RWPE1 (cell line): ENCODE measurements at places on chromosomes 2 and 18.

GRCh38 chr18:55268628-55269275 is 309.5 kb upstream of the CCDC68 start:
- no peak for DNase-seq

- DNase-seq = no peak
These were observed 19.4 kb downstream of the IL1B start for GRCh38 chr2:112817082-112817689.

DNA sequence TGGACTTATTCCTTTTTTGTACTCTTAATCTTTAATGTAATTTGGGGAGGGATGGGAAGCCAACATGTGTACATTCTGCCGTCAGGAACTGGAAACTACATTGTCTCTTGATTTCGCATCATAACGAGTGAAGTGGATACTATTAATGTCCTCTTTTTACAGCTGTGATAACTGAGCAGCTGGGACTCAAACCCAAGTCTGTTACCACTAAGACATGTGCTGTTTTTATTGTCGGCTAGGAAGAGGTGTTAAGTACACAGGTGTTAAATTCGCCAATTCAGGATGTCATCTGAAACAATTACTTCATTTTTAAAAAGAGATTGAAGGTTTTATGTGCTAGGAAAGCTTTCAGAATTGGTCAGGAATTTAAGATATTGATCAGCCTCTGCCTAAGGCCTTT is 6.9 kb downstream of the GMCL1 start:
- DNase-seq = no peak

DNA sequence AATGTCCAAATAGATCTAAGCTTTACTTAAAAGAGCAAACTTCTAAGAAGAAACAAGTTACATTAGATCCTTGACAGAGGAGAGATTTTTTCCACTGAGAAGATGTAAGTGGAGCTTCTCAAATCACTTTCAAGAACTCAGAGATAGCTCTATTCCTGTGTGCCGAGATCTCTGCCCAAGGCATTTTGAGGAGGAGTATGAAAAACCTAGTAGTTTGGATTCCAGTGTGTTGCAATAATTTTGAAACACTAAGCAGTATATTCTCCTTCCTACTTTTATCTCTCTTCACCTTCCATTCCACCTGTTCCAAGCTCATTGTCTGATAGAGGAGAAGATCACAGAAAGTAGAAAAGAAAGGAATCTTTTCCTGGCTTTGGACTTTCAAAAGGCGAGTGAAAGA is 192.0 kb upstream of the TANK start:
- DNase-seq = no peak

DNA sequence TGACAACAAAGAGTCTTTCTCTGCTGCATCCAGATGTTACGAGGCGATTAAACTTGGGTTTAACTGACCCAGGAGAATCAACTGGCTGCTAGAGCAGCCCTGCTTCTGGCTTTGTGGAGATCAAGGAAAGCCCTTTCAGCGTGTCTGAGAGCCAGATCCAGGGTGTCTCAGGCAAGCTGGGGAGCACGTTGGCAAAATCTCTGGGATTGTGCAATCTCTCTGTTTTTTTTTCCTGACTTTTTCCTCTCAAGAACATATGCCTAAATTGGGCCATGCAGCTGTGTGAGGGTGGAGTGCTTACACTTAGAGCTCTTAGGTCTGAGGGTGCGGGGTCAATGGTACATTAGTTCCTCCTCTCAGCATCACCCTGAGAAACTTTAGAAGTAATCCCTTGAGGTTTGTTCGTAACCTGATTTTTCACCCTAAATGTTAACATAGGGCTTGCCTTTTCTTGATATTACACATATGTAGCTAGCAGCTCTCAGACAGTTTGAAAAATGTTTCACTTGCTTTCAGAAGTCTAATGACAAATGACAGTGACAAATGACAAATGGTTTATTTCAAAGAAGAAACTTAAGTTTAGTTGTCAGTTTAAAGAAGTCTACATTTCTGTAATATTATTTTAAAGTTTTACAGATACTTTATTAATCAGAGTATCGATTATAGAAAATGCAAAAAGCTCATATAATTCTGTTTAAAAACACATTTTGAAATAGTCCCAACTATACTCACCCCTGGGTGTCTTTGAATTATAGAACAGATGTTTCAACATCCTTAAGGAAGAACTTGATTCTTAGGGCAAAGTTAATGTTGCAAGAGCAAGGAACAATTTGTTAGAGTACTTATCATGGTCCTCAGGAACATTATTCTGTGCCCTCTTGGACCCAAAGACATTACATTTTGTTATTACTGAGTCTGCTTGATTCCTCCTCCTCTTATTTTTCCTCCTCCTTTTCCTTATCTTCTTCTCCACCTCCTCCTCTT is 38.4 kb upstream of the ZSWIM2 start:
- DNase-seq = no peak

GRCh38 chr18:50793641-50794565 is 25.9 kb downstream of the MRO start:
- DNase-seq = no peak

DNA sequence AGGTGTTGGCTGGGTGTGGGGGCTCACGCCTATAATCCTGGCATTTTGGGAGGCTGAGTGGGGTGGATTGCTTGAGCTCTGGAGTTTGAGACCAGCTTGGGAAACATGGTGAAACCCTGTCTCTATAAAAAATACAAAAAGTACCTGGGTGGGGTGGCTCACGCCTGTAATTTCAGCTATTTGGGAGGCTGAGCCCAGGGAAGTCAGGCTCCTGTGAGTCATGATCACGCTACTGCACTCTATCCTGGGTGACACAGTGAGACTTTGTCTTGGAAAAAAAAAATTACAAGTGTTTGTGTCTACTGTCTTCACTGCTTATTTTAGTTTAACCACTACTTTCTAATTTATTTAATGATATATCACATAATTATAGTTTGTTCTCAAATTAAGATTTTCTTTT is 62.7 kb upstream of the DOCK10 start:
- DNase-seq = no peak

DNA sequence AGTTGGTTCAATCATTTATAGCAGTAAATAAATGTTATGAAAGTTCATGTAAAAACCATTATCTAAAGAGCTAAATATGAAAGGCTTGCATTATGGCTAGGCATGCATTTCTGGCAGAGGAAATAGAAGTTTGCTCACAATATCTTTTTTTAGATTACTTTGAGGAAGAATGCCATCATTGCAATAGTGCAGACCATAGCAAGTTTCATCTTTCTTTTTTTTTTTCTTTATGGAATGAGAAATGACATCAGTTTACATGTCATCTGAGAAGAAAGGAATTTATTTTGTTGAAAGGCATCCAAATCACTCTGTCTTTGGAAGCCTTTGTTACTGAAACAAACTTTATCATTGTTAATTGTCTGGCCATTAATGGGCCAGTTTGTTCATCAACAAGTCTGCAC is 74.5 kb upstream of the NCKAP5 start:
- no peak for DNase-seq

DNA sequence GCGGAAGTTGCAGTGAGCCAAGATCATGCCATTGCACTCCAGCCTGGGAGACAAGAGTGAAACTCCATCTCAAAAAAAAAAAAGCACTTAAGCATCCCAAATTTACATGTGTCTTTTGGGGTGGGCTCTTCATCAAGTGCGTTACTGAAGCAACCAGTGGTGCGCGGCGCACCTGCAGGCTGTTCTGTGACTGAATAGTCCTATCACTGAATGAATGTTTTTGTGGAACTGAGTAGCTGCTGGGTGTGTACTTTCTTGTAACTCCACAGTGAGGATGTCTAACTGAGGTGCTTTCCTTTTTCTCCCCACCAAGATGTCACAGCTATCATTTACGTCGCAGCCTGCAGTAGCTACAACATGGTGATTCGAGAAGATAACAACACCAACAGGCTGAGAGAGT is 17.0 kb downstream of the CHMP1B start:
- DNase-seq = no peak

- DNase-seq = no peak
These were observed 410.6 kb upstream of the FIGN start for GRCh38 chr2:164146441-164146840.

GRCh38 chr2:63914311-63914710 is 72.6 kb downstream of the UGP2 start:
- no peak for DNase-seq

- no peak for DNase-seq
These were observed 31.3 kb downstream of the PSTPIP2 start for GRCh38 chr18:46040747-46041104.

GRCh38 chr2:86633155-86633651 is 9.5 kb upstream of the RNF103 start:
- DNase-seq = no peak

DNA sequence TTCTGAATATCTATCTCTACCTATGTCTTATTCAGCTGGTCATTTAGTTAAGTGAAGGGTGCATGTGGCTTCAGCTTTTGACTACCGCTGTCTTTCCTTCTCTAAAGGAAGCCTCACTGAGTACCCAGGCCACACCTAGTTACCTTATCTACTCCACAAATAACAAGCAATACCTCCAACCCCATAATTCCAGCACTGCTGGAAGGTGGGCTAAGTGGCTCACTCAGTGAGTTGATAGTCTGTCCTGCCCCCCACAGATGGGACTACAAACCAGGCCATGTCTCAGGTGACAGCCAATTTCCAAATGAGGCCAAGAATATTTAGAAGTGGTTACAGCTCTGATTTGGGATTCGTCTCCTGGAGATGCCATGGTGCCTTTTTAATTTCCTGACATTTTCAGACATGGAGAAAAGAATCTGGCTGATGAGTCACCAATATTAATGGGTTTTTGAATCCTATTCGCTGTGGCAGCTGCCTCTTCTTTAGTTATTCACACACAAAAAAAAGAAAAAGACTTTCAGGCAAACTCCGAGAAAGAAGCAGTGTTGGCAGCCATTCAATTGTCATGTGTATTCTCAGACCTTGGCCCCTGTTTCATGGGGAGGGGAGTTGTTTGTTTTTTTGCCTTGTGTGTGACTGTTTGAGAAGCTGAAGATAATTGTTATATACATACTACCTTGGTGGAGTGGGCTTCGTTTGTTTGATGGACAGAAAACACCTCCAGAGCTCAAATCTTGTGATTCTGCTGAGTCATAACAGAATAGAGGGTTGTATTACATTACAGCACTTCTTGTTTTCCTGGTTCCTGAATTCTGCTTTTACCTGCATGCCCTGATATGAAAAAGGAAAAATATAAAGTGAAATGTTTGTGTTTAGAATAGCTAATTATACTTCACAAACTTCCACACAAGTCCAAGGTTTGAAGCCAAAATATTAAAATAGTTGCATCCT is 64.2 kb downstream of the SCG2 start:
- DNase-seq = no peak

- no peak for DNase-seq
These were observed 335.8 kb downstream of the SMAD2 start for GRCh38 chr18:47594621-47595086.
